ENCODE measurements at places on chromosomes 7 and 10.

DNA sequence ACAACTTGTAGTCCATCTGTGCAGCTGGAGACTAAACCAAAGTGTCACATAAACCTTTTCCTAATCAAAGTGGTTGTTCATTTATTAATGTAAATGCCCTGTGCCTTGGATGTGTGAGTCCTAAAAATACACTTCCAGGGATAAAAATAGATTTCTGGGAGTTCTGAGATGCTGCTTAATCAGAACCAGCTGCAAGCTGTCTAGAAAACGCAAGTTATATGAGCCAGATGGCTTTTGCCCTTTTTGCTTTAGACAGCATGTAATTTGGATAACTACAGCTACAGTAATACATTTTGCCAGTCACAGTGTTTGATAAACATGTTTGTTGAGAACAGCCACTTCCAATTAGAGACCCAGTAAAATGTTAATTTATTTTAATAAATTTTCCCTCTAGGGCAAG, 185.1 kb upstream of the PRPS1L1 start:
- no peak for DNase-seq

GRCh38 chr7:40822861-40823260, 688.1 kb downstream of the SUGCT start:
- DNase-seq = no peak

GRCh38 chr10:77463499-77463898, 174.1 kb downstream of the KCNMA1 start:
- no peak for DNase-seq

GRCh38 chr10:71984126-71984808, 20.1 kb downstream of the CHST3 start:
- no peak for DNase-seq

DNA sequence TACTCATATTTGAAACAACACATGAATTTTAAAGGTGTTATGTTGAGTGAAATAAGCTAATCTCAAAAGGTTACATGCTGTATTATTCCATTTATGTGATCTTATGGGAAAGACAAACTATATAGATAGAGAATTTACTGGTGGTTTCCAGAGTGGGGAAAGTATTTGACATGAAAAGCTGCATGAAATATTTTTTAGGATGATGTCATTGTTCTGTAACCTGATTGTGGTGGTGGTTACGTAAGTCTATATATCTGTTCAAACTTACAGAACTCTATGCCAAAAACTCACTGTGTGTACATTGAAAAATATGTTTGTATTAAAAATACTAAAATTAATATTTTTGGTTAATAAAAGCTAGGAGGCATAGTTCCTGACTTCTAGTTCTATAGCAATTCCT, 453.0 kb downstream of the SORCS3 start:
- no peak for DNase-seq

DNA sequence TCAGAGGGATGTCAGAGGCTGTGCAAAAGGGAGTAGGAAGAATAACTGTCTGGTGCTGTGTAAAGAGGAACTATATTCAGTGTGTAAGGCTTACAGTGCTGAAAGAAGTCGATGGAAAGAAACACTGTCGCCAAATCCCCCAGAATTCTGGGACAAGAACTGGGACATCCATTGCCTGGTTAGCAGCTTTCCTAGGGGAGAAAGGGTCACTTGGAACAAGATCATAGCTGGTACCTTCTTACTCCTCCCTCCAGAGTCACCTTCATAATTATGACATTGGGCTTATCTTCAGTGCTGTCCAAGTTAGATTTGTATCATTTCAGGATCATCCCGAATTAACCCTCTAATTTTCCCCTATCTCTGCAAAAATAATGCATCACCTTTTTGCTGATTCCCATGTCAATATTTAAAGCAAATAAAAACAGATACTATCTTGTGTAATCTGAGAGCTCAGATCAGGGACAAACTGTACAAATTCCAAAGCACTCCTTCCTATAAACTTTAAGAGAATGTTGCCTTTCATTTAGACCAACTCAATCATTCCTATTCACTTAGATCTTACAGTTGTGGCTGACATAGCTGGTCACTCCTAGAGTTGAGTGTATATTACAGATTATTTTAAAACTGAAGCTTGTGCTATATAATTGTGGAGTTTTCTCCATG, 96.5 kb downstream of the DNAH11 start:
- no peak for DNase-seq

DNA sequence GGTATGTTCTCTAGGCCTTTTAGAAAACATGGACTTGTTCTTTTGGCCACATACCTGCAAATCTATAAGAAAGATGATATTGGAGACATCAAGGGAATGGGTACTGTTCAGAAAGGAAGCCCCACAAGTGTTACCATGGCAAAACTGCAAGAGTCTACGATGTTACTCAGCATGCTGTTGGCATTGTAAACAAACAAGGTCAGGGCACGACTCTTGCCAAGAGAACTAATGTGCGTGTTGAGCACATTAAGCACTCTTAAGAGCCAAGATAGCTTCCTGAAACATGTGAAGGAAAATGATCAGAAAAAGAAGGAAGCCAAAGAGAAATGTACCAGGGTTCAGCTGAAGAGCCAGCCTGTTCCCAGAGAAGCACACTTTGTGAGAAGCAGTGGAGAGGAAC, 37.1 kb downstream of the SDK1 start:
- DNase-seq = no peak

DNA sequence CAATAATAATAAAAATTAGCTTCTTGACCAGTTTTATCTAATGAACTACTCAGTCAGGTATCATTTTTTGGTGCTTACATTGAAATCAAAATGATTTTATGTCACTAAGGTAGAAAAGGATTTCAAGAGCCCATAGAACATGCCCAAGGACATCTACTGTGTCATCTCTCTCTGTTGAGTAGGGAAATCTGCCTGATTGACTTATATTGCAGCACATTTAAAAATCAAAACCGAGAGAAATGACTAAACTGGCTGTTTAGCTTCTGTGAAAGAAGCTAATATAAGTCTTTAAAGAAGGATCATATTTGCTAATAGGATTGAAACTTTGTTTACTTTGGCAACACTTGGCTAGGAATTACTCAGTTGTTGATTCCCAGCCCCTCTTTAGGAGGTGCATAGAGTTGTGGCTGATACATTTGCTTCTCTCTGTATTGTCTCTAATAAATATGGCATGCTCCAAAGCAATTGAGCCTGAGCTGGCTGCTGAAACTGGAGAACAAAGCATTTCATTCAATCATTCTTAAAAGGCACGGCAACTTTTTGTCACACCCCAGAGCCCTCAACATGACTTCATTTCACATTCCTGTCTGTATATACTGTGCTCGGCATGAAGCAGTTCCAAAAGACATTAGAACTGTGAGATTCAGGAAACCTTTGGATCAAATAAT, 1096.9 kb upstream of the POT1 start:
- DNase-seq = no peak

- no peak for DNase-seq
Measured at GRCh38 chr7:142629588-142630260, 119.5 kb upstream of the PRSS1 start.

GRCh38 chr10:118472415-118473304, 122.8 kb downstream of the PRLHR start:
- no peak for DNase-seq

- no peak for DNase-seq
Measured at GRCh38 chr7:45590679-45591057, 16.5 kb downstream of the ADCY1 start.

DNA sequence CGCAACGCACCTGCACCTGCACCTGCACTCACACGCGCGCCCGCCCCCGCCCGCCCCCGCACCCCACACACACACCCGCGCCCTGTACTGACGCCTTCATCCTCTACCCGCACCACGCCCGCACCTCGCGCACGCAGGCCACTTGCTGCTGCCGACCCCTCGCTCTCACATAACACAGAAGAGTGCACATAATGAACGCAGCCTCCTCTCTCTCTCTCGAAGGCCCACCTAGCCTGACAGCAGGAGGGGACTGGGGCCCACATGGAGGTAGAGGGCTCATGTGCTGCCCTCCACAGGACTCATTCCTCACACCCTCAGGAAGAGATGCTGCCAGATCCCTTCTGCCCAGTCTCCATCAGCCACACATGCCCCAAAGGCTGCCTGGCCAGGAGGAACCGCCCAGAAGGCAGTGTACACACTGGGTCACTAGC, 432 bp upstream of the CAMK2B start:
- no peak for DNase-seq

DNA sequence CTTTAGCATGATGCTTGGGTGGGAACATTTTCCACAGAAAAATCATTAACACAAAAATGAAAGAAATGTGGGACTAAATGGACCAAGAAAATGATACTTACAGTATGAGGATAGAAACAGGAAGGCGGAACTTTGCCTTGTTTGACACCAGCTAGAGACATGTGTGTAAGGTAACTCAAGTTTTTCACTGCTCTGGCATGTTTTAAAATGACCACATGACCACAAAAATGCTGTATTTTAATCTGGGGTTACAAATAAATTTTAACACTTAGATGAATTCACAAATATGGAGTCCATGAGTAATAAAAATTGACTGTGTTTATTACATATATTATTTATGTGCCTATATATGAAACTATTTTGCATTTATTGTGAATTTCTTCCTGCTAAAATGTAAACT, 100.9 kb upstream of the PHYHIPL start:
- no peak for DNase-seq

- DNase-seq = no peak
Measured at GRCh38 chr10:23367896-23368595, 23.4 kb upstream of the C10orf67 start.

DNA sequence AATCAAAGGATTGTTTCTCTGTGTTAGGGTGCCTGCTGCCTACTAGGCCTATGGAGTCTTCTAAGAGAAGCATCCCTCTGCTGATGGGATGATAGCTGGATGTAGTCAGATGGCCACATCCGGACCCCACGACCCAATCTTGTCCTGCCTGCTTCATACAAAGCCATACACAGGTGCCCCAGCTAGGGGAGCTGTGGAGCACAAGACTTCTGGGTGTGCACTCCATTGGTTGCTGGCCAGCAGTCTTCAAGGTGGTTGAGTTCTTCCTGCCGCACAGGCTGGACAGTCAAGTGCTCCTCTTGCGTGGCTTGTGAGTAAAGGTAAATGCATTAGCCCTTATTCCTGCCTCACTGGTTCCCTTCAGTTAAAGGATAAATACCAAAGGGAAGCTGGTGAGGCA, 120.2 kb downstream of the TEX36 start:
- no peak for DNase-seq

- no peak for DNase-seq
Measured at GRCh38 chr7:90621125-90621746, 25.1 kb downstream of the CDK14 start.

DNA sequence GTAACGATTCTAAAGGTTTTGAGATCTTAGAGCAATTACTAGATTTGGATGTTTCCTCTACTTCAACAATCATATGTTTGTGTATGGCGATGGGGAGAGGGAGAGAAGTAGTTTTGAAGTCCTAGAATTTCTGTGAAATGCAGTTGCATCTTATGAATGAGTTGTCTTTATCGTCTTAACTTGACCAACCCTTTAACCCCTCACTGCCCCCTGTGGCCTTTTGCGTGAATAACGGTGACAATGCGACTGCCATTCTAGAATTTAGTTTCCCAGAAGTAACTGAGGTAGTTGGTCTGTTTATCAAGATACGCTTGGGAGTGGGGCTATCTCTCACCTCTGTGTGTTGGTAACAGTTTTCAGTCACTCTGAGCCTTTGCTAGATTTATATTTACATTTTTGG, 204.6 kb downstream of the HDAC9 start:
- DNase-seq = no peak

DNA sequence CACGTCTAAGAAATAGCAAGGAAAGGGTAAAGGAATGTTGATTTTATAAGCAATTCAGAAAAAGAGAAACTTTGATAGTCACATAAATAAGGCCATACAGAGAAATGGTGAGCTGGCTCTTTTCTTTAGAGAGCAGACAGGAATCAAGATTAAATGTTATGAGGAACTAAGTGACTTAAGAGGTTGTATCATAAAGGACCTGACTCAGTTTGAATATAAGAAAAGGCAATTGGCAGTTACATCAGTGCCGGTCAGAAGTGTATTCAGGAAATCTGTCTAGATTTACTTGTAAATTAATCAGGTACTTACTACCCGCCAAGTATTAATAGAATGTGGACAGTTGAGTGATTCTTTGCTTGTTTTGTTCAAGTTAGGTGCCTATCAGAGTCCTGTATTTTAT, 2.1 kb downstream of the MRPL32 start:
- no peak for DNase-seq

GRCh38 chr7:48452218-48452617, 281.0 kb downstream of the ABCA13 start:
- no peak for DNase-seq

GRCh38 chr10:83301732-83302131, 837.6 kb upstream of the GHITM start:
- no peak for DNase-seq

- DNase-seq = no peak
Measured at GRCh38 chr10:52479567-52479966, 165.5 kb downstream of the DKK1 start.

DNA sequence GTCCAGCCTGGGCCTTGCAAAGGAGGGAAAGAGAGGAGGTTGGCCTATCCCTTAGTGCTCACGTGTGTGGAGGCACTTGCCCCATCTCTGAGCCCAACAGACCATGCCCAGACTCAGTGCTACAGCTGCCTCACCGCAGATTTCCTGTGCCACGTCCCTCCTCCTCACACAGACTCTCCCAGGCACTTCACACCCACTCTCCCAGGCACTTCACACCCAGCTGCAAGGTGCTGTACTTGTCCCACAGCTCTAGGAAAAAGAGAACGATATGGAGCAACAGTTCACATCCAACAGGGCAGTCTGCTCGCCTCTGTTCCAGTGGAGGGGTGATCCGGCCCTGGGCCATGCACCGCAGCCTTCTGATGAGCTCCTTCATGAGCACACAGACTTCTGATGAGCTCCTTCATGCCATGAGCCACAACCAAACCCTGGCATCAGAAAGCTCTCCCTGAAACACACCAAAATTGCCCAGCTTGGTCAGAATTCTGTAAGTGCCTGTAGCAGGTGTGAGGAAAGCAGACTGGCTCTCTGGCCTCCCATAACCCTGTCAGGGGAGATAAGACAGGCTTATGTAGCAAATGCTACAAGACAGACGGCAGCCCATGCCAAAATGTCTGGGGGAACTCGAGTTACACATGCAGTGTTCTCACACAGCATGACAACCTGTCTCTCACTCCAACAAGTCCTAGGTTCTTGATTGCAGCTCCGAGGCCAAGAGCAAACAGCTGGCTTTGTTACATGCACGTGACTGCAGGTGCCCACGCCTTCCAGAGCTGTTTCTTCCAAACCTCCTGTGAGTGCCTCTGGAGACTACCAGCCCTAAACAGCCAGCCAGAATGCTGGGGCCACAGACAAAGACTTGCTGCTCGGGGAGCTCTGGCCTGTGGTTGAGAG, 348.5 kb downstream of the GRID1 start:
- DNase-seq = no peak

- DNase-seq = no peak
Measured at GRCh38 chr7:136009488-136010079, 32.4 kb upstream of the MTPN start.

DNA sequence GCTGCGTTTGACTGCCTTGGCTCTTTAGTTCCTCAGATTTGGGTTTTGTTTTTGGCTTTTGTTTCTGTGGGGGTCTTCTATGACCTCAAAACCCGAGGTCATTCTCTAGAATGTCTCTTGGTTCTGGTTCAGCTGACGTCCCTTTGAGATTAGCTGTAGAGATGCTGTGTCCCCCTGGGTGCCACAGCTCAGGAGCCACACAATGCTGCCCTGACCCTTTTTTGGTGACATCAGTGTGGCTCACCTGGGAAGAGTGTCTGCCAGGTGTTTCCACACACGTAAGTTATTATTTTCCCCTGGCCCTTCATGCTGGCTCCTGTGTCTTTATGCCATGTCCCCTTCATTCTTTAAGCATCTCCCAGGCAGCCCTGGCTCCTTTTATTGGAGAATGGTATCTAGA, 89.8 kb upstream of the DDC start:
- DNase-seq = no peak
